Activated CD4-positive, alpha-beta T cell treated with anti-CD3 and anti-CD28 coated beads, Interleukin-2, amount 50 U/mL, for 24 hours (primary cell): ENCODE measurements at places on chromosomes 11 and 22.

DNA sequence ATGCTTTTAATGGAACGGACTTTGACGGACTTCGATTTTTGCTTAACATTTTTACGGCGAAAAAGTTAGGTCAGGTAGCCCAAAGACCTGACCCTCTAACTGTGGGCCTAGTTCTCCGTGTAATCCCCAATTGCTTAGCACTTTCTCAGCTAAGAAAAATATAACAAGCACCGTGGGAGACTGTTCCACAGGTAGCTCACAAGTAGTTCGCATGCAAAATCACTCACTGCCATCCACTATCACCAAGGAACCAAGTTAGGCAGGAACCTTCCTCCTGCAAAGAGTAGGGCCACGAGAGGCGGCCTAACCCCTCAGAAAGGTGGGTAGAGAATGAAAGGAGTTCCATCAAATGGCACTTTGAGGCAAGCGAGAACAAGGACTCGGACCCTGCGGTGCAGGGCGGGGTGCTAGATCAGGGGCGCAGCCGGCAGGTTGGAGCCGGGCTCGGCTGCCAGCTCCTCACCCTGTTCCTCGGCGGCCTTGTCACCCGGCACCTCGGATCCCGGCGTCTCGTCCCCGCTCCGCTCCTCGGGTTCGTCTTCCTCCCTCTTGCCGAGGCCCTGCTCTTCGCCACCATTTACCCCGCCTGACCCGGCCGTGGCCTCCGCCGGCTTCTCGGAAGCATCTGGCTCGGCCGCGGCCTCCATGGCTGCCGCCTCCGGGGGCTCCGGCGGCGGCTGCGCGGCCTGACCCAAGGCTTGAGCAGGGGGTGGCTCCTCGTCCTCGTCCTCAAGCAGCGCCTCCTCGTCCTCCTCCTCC lies 922 bp downstream of the HNRNPUL2 start:
- no peak for DNase-seq

DNA sequence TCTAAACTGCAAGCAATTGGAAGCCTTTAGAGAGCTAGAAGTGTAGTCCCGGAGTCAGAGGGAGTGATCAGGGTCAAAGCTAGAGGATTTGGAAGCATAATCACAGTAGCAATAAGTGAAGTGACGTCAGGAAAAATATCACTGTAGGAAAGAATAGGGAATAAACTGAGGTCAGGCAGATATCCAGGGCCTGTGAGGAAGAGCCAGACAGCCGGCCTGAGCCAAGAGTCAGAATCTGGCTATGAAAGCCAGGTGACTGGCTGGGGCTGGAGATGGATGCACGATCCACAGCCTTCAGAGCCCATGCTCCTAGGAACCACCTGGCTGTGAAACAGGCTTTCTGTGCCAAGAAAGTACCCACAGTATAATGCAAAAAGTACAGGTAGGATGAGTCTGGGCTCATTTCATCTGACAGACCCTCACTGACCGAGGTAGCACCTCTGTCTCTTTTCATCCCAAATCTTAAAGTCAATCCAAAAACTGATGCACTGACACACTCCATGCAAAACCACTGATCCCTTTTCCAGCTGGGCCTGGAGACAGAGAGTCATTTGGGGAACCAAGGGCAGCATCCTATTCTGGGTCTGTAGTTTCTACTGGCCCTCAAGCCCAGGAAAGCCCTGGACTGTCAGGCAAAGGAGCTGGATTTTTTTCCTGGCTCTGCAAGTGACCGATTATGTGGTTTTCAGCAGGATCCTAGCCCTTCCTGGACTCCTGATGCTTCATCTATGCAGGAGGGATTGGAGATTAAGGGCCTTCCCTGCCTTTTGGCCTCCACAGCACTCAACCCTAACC lies 21.3 kb downstream of the TRIM66 start:
- no peak for DNase-seq

GRCh38 chr11:88886796-88887195 lies 179.0 kb downstream of the GRM5 start:
- DNase-seq, result peak; percentile 1

- no peak for DNase-seq
Observed at GRCh38 chr11:8267831-8268529, 4.3 kb upstream of the LMO1 start.

GRCh38 chr22:37726241-37726887 lies 29.5 kb downstream of the TRIOBP start:
- DNase-seq, result no peak

- no peak for DNase-seq
Observed at GRCh38 chr11:953512-953911, 27.8 kb downstream of the AP2A2 start.

DNA sequence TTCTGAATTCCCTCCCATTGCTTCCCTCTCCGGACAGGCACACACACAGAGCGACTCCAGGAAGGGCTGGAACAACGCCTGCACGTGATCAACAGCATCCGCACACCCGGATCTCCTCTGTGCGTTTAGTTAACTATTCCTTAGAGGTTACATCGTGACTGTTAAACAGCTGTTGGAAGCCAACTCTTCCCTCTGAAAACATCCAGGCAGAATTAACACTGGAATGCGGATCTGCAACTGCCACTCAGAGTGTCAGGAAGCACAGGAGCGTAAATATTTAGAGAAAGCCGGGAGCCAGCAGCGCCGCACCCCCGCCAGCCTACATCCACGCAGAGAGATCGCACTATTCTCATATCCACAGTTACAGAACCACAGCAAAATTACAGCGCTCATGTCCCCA lies 46.2 kb downstream of the SHANK2 start:
- no peak for DNase-seq

- no peak for DNase-seq
Observed at GRCh38 chr22:35457729-35458546, 58.0 kb downstream of the MCM5 start.
